ENCODE measurements at places on chromosomes 12 and 14. TPM values are rescaled to one million over a fixed set of nuclear protein-coding genes. Genes with fewer than 3 reads are reported as not detected.

TAS2R13 gene
- 0.12 TPM for polyA plus RNA-seq

CLMN gene
- polyA plus RNA-seq: 32.8 TPM

TMEM132D gene
- 1.6 TPM for polyA plus RNA-seq

SERPINA3 gene
- polyA plus RNA-seq: 0.33 TPM

RFLNA gene
- polyA plus RNA-seq: 5.0 TPM

STAB2 gene
- 1.9 TPM for polyA plus RNA-seq

NELL2 gene
- 26.0 TPM for polyA plus RNA-seq

ADAM21 gene
- polyA plus RNA-seq: 0.93 TPM

MAP1LC3B2 gene
- 10.4 TPM for polyA plus RNA-seq

CFAP54 gene
- polyA plus RNA-seq: 4.4 TPM

LBHD2 gene
- polyA plus RNA-seq: not detected

LHX5 gene
- not detected for polyA plus RNA-seq

PRB3 gene
- not detected for polyA plus RNA-seq

NTS gene
- 4.1 TPM for polyA plus RNA-seq

APAF1 gene
- 46.2 TPM for polyA plus RNA-seq

LRRC23 gene
- polyA plus RNA-seq: 20.2 TPM

CRADD gene
- polyA plus RNA-seq: 11.4 TPM

RNASE2 gene
- 1.1 TPM for polyA plus RNA-seq

SPSB2 gene
- 9.2 TPM for polyA plus RNA-seq

TMCC3 gene
- polyA plus RNA-seq: 42.9 TPM

KCNA5 gene
- polyA plus RNA-seq: 1.9 TPM

TAS2R42 gene
- polyA plus RNA-seq: not detected

SLC8A3 gene
- 0.62 TPM for polyA plus RNA-seq

OR6C70 gene
- polyA plus RNA-seq: not detected

PRICKLE1 gene
- 48.6 TPM for polyA plus RNA-seq

USP44 gene
- polyA plus RNA-seq: 2.4 TPM

Data from left kidney (tissue), 8 donors.